Fibroblast of skin of left quadriceps (primary cell): ENCODE measurements at places on chromosomes 13 and 19.
A peak's percentile ranks its signal among the peaks of the same experiment; 100 is the strongest.

GRCh38 chr19:50512112-50512998 is 1.4 kb downstream of the ASPDH start:
- no peak for DNase-seq

DNA sequence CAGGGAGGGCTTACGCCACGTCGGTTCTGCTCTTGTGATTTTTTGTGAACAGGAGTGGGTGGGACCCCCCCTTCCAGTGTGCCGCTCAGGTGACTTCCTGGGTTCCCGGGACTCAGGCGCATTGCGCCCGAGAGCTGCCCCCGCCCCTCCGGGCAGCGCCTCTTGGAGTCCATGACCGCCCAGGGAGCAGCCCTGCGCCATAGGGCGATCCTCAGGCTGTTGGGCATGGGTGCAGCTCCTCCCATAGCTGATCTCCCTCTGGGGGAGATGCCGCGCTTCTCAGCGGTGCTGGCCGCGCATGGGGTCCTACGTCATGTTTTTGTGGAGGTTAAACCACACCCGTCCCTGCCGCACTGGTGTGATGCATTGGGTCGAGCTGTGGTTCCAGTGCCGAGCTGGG is 7.9 kb upstream of the TMPRSS9 start:
- DNase-seq, result no peak

DNA sequence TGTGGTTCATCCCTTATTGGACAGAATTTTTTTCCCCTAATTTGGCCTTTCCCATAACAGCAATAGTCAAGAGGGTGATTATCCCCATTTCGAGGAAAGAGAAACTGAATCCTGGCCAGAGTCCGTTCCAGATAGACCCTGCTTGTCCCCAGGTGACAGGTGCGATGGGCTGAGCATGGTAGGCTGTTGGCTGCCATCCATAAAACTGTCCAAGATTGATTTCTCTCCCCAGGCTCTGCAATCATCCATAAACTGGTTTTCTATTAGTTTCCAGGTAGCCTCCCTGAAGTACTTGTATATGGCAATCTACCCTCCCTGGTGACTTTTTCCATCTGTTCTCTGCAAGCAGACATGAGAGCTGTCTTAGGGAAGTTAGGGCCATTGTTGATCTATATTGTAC is 25.4 kb downstream of the SERP2 start:
- no peak for DNase-seq

GRCh38 chr13:106702505-106702904 is 134.6 kb upstream of the ARGLU1 start:
- DNase-seq, result no peak

- no peak for DNase-seq
Measured at GRCh38 chr19:58380037-58380661, 681 bp downstream of the ZNF837 start.

- DNase-seq, result no peak
Measured at GRCh38 chr13:29716493-29716892, 121.0 kb upstream of the SLC7A1 start.

- no peak for DNase-seq
Measured at GRCh38 chr13:81394640-81395039, 1053.7 kb upstream of the SPRY2 start.

DNA sequence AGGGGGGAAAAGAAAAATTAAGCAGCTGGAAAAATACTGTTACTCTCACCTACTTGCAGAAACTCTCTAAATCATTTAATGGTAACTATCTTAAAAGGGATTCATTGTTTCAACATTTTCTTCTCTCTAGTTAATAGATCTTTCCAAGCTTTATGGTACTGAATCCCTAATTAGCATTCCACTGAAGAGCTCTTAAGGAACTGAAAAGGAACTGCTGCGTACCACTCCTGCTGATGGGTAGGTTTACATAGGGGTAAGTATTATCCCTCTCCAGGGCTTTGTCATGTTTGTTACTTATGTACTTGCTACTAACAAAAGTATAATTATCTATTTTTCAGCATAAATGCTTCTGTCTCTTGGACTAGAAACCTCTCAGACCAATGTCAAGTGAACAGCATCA is 12.5 kb downstream of the TEX30 start:
- no peak for DNase-seq

DNA sequence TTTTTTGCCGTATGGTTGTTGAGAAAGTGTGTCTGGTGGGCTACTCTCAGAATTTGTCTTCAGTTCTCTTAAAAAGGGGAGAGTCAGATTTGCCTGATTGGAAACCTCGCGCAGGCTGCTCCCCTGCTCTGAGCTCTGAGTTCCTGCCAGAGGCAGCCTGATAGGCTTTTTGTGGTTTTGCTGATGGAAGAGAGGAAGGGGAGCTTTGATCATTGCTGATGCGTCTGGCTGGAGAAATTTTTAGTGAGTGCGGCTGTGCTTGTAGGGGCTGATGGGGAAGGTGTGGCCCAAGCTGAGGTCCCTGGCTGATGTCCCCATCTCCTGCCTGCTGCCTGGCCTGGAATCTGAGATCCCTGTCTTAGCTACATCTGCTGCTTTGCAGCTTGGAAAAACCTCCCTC is 2.8 kb downstream of the CHST8 start:
- no peak for DNase-seq

GRCh38 chr19:57829316-57829715 is 783 bp upstream of the ZNF587B start:
- DNase-seq, result no peak

GRCh38 chr19:45852145-45852750 is 10.7 kb downstream of the SYMPK start:
- no peak for DNase-seq

DNA sequence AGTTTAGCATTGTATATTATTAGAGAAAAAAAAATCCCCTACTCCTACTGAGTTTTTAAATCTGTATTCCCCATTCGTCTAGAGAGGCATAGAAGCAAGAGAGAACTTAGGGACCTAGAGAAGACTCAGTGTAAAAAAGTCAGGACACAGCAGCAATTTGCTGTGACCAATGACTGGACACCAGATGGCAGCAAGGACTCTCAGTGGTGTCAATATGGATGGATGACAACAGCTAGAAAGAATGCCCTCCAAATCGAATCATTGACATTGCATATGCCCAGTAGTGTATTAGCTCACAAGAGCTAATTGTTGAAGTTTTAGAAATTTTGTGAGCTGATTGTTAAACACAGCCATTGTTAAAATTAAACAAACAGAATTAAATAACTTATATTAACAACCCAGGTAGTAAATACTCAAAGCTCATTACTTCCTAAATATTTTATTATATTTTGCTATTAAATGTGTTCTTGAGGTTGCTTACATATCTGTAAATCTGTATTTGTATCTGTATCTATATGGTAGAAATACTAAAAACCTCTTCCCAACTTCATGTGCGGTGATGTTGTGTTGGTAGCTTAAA is 43.9 kb downstream of the SIAH3 start:
- peak; percentile 16 for DNase-seq

DNA sequence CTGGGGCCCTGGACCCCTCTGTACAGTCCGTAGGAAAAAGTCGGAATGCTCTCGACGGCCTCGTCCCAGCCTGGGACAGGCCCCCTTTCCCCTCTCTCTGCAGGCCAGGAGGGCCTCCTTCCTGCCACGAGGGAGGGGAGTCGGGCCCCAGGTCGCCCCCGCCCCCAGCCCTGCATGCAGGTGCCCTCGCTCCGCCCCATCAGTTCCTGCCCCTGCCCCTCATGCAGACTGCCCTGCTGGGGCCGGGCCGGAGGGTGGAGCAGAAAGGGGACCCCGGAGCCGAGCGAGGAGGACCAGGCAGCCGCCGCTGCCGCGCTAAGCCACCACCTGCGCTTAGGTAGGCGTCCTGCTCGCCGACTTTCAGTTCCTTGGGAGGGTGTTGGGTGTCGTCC is 7.3 kb downstream of the LYL1 start:
- no peak for DNase-seq

DNA sequence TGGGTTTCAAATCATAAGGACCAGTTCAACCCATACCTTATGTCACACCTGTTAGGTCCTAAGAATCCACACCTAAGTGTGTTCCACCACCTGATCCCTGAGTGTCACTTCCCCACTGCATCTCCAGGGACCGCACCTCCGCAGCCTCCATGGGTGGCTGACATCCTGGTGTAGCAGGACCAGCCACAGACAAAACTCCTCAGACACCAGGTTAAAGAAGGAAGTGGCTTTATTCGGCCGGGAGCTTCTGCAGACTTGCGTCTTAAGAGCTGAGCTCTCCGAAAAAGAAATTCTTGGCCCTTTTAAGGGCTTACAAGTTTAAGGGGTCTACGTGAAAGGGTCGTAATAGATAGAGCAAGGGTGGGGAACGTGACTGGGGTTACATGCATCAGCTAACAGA is 509.9 kb downstream of the MYO16 start:
- no peak for DNase-seq

- DNase-seq, result no peak
Measured at GRCh38 chr13:27821566-27821965, 29.3 kb downstream of the GSX1 start.
